Activated naive CD8-positive, alpha-beta T cell treated with anti-CD3 and anti-CD28 coated beads, Interleukin-2, amount 50 U/mL, for 16 hours (primary cell): ENCODE measurements at places on chromosomes 12 and 14.

GRCh38 chr12:32997471-32997870 is 100.9 kb upstream of the PKP2 start:
- no peak for DNase-seq

DNA sequence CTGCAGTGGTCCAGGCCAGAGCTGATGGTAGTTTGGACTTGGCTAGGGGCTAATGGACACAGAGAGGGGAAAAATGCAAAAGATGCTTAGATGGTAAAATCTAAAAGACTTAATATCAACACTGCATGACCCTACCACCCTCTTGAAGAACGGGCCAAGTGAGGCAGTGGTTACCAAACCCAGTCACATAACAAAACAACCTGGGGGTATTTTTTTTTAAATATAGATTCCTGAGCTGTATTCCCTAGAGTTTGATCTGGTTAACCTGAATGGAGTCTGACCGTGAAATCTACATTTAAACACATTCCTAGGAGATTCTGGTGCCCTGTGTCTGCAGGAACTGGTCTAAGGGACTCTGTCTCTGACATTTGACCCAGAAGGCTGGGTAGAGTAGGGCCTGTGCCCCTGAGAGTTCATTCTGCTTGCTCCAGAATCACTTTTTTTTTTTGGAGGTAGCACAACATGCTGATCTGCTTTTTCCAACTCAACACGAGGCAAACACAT is 15.7 kb downstream of the ABHD4 start:
- no peak for DNase-seq

- no peak for DNase-seq
Measured at GRCh38 chr12:58225203-58225877, 284.0 kb downstream of the ATP23 start.

DNA sequence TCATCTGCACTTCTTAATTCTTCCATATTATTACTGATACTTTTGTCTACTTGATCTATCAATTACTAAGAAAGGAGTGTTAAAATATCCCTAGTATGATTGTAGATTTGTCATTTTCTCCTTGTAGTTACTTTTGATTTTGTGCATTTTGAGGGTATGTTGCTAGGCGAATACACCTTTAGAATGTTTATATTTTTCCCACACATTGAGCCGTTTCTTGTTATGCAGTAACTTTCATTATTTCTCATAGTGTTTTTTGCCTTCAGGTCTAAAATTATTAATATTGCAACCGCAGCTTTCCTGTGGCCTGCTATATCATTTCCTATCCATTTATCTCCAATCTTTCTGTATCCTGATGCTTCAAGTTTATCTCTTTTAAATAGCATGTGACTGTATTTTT is 44.6 kb upstream of the C12orf42 start:
- no peak for DNase-seq

DNA sequence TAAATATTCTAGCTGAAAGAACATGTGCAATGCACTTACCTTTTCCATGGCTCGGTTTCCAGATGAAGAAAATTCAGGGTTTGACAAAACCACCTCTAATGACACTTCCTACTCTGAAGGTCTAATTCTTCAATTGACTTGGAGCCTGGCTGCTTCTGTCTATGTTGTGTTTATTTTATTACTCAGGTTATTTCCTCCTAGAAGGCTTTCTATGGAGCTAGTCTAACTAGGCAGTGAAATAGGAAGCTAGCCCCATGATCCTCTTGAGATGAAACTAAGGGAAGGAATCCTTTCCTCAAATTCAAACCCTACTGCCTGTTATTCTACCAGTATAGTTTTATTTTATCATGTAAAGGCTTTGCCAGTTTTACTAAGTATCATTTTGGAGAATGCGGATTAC is 20.9 kb upstream of the IFNG-AS1 start:
- no peak for DNase-seq

DNA sequence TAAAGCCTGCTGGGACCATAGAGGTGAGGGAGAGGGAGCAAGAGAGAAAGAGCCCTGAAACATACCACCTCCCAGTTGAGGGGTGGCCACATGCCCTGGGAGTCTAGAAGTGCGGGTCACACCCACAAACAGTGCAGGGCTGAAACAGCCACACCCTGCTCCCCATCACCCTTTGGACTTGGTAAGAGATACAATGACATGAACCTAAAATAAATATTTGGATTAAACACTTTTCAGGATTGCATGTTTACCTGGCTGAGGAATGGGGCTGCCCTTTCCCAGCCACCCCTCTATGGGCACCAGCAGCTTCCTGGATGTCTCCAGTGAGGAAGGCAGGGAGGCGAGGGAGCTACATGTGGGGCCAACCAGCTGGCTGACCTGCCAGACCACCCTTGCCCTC is 39.0 kb upstream of the TC2N start:
- no peak for DNase-seq

DNA sequence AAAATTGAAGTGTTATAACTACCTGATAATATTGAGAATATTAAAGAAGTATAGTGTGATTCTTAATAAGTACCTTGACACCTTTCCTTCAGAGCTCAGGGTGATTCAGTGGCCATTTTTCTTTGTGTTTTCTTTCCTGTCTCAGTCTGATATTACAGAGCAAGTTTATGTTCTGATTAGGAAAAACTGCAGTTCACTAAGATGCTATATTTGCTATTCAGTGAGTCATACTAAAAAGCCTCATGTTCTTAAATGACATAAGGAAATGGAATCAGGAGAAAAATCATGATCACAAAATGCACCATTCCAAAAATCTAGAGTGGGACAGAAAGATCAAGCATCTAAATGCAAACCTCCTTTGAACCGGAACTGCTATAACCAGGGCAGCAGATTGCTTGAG is 390.6 kb upstream of the ATP2B1 start:
- no peak for DNase-seq

DNA sequence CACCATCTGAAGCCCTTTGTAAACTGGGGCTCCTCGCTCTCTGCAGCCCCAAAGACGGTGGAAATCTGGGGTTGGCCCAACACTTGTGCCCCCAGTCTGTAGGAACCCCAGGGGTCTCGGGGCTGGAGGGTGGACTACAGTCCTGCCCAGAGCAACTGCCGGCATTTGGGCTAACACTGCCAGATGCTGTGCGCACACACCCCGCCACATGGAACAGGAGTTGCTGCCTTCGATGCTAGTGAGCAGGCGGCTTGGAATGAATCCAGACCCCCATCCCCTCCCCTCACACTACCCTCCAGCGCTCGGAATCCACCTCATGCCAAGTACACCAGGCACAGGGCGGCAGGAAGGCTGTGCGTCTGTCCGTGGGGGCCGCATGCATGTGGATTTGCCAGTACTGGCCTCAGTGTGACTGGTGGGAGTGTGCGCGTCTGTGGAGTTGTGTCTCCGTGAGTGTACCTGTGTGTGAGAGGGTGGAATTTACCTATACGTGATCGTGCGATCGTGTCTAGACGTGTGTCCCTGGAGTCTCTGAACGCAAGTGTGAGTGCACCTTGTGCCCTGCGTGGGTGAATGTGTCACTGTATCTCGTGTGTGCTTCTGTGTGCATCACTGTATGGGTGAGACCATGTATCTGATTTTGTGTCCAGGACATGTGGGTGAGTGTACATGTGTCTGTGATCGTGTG is 5.1 kb downstream of the LHX5 start:
- DNase-seq, result no peak

DNA sequence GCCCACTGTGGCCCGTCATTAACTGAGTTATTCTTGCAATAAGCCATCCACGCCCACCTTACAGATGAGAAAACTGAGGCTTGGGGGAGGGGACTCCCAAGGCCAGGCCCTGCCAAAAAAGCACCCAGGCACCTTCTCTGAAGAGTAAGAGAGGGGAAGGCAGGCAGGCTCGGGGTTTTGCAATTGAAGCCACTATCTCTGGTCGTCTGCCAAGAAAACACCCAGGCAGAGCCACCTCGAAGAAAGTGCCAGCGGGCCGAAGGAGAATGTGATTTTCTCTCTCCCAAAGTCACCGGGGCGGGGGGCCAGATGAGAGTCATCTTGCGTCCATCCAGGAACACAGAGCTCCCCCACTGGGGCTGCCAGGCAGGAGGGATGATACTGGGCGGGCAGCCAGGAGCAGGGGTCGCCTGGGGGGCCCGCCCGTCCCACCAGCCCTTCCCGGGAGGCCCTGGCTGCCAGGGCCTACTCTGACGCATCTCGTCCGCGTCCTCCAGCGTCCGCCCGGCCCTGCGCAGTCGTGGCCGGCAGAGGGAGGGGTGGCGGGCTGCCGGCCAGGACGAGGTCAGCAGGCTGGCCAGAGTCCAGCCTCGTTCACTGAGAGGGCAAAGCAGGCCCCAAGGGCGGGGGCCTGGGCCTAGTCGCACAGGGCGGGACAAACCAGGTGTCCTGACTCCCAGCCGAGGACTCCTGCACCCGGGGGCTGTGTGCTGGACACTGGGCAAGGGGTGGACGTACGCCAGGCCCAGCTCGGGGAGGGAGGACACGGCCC is 74.3 kb downstream of the RFLNA start:
- DNase-seq, result no peak

DNA sequence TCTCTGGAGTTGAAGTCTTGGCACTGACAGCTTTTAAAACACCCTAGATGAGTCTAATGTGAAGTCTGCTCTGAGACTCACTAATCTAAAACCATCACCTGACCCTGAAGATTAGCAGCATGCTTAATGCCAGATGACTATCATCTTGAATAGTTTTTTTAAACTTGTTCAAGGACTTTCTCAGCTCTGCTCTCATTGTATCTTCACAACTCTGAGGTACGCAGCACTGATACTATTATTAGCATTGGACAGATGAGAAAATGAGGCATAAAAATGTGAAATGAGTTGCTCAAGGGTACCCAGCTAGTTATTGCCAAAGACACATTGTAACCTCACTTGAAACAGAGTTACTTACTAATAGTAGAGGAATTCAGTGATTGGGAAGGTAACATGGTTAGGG is 4.8 kb downstream of the SLC38A1 start:
- no peak for DNase-seq
